Amniotic epithelial cell (primary cell): ENCODE measurements at places on chromosomes 1 and 21.

GRCh38 chr1:38784452-38785284, 74.9 kb downstream of the RRAGC start:
- DNase-seq, result no peak

DNA sequence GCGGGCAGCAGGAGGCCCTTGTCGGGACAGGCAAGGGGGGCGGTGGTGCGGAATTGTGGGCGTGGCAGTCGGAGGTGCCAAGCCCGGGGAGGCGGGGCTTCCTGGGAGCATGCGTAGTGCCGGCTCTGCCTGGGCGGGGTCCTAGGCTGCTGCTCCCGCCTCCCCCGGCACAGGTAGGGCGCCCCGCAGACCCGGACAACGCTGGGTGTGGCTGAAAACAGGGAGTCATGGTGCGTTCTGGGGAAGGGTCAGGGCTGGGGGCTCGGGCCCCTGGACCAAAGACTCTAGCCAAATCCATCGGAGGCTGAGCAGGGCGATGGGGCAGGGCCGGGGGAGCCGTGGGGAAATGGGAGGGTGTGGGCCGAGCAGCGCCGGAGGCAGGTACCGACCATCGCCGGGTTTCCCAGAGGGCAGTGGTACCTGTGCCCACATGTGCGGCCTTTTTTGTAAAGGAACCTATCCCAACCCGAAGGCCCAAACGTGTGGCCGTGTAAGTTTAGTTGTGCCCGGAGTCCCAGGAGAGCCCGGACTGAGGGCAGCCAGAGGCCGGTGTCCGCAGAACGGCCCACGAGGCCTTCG, 231.9 kb downstream of the SDCCAG8 start:
- DNase-seq, result no peak

DNA sequence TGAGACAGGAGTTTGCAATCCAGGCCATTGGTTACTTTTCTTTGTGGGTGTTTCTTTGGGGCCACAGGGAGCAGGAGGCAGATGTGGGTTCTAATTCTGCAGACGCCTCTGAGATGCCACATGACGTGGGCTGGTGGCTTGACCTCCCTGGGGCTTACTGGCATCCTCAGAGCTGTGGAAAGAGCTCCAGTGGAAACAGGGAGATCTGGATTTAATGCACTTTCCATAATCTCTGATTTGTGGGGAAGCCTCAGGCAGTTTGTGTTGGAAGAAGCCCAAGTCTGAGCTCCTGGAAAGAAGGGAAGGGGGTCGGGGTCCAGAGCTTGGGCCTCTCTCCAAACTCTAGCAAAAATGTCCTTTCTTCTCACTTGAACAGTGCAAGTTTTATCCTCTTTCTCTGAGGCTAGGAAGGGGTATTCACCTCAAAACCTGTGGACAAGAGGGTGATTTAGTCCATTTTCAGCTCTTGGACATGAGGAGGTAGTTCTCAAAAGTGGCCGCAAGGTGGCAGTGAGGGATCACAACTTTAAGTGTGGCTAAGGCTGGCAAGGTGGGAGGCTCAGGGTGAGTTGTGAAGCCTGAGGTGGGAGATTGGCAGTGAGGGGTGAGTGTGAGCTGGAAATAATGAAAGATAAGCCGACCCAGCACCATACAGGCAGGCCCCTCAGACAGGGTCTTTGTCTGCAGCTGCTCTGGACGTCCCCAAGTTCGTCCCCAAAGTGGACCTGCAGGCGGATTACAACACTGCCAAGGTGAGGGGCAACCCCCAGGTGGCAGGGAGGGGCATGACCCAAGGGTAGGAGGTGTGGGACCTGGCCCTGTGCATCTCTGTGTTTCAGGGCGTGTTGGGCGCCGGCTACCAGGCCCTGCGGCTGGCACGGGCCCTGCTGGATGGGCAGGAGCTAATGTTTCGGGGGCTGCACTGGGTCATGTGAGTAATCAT, 9.2 kb downstream of the IKBKE start:
- DNase-seq, result peak; percentile 72

GRCh38 chr1:45009956-45010854, 919 bp downstream of the HECTD3 start:
- no peak for DNase-seq

DNA sequence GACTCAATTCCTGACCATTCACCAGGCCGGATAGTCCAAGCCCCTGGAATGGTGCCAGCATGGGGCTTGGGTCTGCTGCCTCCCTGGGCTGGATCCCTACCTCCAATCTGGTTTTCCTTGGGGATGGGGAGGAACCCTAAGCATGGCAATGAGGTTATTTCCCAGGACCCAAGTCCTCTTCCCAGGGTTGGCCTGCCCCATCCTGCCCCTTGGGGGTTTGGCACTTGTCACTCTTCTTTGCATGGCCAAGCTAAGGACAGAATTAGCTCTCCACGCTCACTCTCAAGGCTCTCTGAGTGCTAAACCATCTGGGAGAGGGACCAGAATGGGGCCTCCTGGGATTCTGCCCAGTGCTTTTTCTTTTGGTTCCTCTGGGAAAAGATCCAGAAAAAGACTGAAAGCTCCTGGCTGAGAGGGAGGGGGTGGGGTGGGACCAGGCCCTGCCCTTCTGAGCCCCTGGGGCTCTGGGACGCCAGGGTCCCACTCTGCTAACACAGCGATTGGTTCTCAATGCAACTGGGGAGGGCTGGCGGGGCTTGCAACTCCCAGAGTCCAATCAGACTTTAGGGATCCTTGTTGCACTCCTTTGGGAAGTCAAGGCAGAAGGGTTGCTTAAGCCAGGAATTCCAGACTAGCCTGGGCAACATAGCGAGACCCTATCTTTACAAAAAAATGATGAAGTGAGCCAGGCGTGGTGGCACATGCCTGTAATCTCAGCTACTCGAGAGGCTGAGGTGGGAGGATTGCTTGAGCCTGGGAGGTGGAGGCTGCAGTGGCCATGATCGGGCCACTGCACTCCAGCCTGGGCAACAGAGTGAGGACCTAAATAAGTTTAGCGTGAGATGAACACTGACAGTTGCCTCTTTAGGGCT, 52.7 kb downstream of the DHRS3 start:
- DNase-seq, result no peak

DNA sequence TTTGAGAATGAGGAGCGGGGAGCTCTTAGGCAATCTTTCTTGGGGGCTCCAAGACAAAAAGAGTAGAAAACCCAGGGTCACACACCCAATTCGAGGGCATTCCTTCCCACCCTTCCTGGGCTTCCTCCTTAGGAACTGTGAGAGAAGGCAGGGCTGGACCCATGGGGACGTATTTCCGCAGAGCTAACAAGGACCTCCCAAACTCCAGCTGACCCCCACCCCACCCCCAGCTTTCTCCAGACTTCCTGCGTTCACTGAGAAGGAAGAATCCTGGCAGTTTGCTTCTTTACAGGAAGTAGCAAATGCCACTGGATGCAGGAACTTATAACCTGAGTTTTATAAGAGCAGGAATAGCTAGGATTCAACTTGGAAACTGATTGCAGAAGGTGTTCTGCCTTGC, 2.7 kb upstream of the LHX9 start:
- no peak for DNase-seq

DNA sequence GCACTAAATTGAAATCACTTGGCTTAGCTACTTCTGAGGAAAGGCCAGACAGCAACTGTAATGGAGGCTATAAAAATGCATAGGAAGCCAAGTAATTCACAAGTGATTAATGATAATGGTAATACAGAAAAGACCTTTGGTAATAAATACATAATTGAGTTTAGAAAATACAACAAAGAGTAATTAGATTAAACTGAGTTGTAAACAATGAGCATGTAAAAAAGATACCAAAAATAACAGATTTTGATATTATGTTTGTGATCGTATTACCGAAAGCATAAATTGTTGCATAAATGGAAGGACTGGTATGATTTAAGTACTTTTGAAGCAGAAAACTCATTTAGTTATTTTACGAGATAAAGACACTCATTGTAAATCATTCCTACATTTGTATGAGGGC, 556.7 kb upstream of the TMPRSS15 start:
- DNase-seq, result no peak

GRCh38 chr1:74570797-74571492, 58.5 kb upstream of the LRRC53 start:
- no peak for DNase-seq

- no peak for DNase-seq
Measured at GRCh38 chr1:14759843-14760242, 161.4 kb downstream of the KAZN start.

DNA sequence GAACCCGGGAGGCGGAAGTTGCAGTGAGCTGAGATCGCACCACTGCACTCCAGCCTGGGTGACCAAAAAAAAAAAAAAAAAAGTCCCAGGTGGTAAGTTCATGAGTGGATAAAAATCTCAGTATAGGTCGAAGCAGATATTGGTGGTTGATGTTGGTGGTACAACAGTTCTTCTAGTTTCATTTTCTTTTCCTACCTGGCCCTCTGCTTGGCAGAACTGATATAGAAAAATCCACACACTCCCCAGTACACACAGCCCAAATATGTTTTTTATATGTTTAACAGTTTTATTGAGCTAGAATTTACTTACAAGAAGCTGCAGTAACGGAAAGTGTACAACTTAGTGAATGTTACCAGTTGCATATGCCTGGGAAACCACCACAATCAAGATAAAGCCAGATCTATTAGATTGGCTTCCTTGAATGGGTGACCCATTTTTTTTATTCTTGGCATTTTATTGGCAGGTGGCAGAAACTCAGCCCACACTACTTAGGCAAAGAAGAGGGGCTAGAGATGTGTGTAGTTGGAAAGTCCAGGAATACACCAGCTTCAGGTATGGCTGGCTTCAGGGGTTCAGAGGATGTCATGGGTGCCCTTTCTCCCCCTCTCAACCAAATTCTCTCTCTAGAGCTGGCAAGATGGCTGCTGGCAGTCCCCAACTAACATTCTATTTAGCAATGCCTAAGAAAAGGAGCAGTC, 118.3 kb upstream of the SLC25A33 start:
- no peak for DNase-seq

- DNase-seq, result peak; percentile 71
Measured at GRCh38 chr1:183543619-183544204, 46.5 kb downstream of the NCF2 start.

DNA sequence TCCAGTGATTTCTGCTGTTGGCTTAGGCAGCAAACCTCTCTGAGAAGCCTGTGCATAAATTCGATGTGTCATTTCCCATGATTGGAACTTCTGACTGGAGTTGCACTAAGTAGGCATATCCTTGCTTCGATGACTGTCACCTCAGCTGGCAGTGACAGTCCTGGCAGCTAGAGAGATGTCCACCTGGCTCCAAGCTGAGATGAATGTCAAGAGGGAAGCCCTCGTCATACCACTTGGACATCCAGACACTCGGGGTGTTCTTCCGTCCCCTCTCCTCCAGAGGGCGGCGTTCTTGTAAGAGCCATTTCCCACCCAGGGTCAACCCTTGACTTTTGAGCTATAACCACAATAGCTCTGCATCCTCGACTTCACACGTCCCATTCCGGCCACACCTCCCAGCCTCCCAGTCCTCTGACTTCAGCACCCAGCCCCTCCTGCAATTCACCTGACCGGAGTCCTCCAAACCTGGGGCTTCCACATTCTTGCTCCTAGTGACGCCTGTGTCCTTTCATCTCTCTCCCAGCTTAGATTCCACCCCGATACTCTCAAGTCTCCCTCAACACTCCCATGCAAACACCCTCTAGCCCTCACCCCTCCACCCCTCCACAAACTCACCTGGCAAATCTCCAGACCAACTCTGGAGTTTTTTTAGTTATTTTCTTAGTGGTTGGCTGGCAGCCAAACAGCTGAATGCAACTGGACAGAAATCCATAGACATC, 17.3 kb downstream of the CA6 start:
- DNase-seq, result peak; percentile 52

- no peak for DNase-seq
Measured at GRCh38 chr1:218933513-218933912, 240.2 kb upstream of the LYPLAL1 start.

DNA sequence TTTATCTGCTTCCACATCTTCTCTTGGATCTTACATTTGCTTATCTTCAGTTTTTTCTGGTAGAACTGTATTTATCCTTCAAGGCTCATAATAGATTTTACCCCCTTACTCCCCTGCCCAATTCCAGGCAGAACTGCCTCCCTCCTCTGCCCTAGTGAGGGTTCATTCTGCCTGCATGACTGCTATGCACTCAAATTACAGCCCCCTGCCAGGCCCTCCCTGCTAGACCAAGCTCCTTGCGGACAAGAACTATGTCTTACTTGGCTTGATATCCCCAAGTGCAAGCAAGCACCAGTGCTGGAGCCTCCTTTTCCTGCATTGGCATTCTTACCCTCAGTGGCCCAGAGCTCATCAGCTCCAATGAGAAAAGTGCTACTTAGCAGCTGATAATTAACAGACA, 18.1 kb downstream of the MAPKAPK2 start:
- DNase-seq, result no peak

GRCh38 chr1:152252157-152252556, 28.2 kb upstream of the HRNR start:
- DNase-seq, result peak; percentile 13

DNA sequence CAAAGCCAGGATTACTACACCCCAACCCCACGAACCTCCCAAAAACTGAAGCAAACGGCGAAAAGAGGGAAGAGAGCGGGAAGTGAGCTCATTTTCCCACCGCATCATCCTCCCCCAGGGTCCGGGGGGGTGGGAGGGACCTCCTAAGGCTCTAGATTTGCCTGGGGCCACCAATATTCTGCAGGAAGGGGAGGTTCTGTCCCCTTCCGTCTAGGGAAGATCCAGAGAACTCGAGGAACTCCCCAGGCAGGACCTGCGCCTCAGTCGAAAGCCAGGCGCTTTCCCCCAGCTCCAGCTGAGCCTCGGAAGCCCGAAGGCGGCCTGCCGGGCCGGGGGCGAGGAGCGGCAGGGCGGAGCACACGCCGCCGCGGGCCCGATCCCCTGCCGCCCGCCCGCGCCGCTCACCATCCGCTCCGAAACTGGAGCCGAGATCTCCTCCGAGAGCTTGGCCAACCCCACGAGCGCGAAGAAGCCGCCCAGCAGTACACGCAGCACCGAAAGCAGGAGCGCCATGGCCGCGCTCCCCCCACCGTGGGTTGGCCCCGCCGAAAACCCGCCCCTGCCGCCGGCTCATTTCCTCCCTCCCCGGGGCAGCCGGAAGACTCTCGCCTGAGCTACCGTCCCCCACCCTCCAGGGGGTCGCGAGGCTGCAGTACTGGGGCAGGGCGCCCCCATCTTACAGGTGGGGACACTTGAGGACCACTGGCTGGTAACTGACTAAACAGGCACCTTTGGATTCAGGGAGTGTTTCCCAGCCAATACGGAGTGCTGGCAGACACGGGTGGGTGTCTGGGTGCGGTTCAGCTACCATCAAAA, at the start of gene TMEM35B:
Gene TMEM35B, minus strand, starts transcription at position 555 of the 816 bp plus-strand sequence. Its CDS starts 42 bp downstream, at position 513.
- DNase-seq, result peak; percentile 37

GRCh38 chr21:37193676-37194075, 73.5 kb downstream of the VPS26C start:
- no peak for DNase-seq

DNA sequence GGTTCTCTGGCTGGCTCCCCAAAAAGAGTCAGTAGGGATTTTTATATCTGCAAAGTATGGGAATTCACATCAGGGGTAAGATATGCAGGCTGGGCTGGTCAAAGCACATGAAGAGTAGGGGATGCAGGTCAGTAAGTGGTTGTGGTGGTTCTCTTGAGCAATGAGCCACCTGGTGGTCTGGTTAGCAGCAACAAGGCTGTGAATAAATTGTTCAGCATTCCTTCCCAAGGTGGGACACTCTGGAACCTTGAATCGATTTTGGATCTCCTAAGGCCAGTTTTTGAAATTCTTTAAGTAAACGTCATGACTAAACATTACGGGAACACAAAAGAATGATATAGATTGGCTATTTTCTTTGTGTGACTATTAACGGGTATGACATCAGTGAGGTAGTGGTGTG, 563.0 kb upstream of the NEGR1 start:
- no peak for DNase-seq

- DNase-seq, result peak; percentile 54
Measured at GRCh38 chr1:93681101-93681988, at the start of gene BCAR3. BCAR3 (minus strand) TSS chr1:93681837; CDS start chr1:93674930, 6,907 bp downstream.

- no peak for DNase-seq
Measured at GRCh38 chr1:209768354-209768774, 12.5 kb downstream of the TRAF3IP3 start.

GRCh38 chr1:228697207-228698016, 37.9 kb upstream of the RHOU start:
- DNase-seq, result peak; percentile 97
